ENCODE measurements at places on chromosomes 16 and 17.

- DNase-seq, result no peak
Measured at GRCh38 chr17:74543891-74544760, 1.8 kb downstream of the CD300C start.

DNA sequence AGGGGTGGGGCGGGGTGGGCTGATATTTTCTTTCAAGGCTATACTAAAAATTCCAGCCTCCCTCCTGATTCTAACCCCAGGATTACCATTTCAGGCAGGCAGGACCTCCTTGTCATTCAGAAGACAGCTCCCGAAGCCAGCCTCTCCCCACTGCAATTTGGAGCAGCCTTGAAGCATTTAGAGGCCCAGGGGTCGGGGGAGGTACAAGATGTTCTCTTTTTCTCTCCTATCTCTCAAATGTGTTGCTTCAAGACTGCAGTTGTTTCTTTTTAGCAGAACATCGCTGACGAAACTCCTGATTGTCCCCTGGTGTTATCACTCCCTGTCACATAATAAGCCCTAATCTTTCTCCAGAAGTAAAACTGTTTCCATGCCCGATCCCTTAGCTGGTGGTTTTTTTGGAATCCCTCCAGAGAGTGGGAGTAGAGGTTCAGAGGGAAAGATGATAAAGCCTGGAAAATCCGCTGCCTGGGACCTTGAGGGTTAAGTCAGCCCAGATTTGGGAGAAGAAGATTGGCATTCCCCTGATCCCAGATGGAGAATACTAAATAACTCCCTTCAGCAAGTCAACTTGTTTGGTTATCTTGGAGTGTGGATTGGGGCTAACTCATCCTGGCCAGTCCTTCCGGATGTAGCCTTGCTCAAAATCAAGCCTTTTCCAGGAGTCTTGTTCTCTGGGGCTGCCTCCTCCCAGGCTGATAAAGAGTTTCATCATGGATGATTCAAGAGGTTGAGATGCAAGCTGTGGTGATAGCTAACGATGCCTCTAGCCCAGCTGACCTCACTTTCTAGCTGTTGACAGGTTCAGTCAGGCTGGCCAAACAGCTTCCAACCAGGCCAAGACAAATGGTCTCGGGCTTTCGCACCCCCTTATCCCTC lies 71.3 kb downstream of the SOX9 start:
- DNase-seq, result no peak

DNA sequence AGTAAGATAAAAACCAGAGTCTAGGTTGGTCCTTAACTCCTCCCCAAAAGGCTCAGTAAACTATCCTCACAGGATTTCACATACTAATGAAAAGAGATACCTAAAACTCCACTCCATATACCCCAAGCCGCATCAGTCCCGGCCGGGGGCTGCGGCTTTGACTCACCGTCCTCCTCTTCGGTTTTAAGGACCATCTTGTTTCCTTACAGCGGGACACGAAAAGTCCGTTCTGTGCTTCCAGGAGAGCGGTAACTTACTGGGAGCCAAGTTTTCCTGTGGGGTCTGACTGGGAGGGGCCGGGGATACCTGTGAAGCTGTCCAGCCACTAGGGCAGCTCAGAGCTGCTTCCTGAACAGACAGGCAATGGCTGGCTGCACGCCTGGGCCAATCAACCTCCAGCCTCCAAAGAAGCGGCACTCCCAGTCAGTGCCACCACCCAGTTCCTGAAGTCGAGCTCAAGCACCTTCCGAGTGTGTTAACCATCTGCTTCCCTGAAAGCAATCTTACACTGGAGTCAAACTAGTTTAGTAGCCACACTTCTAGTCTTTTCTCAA lies 45.5 kb downstream of the CYTH1 start:
- DNase-seq, result peak; percentile 39

DNA sequence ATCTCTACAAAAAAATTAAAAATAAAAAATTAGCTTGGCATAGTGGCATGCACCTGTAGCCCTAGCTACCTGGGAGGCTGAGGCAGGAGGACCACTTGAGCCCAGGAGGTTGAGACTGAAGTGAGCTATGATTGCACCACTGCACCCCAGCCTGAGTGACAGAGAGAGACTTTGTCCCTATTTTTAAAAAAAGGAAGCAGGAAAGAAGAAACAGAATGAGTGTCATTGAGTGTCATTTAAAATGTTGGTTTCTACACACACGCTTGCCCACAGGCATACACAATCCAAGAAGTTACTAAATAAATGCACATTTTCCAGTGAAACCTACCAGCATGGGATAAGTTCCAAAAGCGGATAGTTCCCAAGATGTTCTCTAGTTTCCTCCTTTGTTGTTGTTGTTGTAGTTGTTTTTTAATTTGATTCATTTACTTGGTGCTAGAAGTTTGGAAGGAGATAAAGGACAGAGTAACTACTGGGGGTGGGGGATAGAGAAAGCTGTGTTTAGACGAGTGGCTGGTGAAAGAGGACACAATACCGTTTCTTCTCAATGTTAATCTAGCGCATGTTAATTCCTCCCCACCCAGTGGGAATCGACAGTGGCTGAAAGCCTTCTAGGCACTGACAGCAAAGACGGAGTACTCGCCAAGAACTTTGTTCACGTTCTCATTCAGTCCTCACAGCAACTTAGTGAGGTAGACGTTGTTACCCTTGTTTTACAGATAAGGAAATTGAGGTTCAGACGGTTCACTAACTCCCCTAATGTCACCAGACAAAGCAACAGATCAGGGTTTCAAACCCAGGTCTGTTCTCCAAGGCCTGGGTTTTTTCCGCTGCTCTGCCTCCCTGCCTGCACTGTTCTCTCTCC lies 17.3 kb downstream of the MRPS23 start:
- DNase-seq, result no peak

DNA sequence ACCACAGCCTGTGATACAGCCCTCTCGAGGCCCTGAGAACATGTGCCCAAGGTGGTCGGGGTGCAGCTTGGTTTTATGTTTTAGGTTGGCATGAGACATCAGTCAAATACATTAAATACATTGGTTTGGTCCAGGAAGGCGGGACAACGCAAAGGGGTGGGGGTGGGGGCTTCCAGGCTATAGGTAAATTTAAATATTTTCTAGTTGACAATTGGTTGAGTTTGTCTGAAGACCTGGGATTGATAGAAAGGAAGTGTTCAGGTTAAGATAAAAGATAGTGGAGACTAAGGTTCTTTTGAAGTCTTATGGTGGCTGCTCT lies 1.2 kb upstream of the ZKSCAN2 start:
- DNase-seq, result no peak

DNA sequence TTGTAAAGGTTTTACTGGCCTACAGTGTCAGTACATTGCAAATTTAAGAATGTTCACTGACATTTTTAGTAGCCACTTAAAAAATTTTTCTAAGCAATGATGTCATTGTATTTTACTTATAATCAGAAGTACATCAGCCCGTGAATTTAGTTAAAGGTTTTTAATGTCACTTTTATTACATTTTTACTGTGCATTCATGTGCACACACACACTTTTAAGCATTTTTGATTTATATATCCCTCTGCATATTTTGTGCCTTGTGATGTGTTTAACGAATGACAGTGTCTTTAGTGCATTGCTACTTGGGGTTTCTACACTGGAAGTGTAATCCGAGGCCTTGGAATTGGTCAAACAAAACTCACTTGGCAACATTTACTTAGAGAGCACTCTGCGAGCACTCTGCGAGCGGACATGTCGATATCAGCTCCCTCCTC lies 190.4 kb downstream of the WWOX start:
- DNase-seq, result no peak

DNA sequence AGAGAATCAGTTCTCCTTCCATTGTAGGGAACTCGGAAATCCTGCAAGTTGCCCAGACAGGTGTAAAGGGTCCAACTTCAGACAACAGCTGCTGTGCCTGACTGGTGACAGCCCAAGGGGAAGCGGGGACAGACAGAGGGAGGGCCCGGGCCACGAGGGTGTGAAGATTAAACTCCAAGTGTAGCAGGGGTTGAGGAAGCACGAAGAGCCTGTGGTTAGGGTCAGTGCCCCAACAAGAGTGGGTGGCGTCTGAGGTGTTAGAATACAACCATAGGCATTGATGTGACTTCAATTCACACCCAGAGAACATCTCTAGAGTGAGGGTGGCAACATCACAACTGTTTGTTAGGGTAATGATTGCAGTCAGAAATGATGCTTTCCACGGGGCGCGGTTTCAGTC lies 39.1 kb downstream of the ASPA start:
- DNase-seq, result no peak

- peak; percentile 86 for DNase-seq
Measured at GRCh38 chr17:36544307-36545076, at the start of gene GGNBP2. GGNBP2 (plus strand) TSS chr17:36544919; CDS start chr17:36545725, 806 bp downstream.

- DNase-seq, result no peak
Measured at GRCh38 chr17:76404976-76405563, 20.7 kb downstream of the SPHK1 start.

GRCh38 chr17:7177954-7178477 lies 1.2 kb downstream of the ASGR1 start:
- DNase-seq, result no peak

DNA sequence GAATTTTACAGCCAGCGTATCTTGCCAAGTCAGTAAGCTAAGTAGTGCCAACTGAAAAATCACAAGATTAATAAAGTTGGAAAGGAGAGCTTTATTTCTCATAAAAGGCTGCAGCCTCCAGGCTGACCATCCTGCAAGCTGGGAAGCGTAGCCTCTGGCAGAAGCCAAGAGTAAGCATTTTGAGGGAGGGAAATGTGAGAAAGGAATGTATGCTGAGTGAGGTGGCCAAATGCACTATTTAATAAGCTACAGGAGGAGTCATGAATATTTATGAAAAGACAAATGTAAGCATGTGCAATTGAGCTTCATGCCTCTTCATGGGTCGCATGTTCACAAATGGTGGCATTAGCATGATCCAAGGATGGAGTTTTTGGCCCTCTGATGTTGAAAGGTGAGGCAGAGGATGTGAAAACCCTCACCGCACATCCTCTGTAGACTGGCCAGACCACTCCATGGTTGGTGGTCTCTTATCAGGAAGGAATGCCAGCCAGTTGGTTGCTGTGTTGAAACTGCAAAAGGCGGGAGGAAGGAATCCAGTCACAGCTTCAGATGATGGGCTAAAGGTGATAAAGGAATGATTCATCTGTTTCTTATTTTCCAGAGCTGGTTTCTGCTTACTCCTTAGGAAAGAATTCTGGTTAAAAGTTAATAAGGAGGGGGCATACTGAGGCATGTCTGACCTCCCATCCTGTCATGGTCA lies 9.2 kb downstream of the KRT33B start:
- no peak for DNase-seq

DNA sequence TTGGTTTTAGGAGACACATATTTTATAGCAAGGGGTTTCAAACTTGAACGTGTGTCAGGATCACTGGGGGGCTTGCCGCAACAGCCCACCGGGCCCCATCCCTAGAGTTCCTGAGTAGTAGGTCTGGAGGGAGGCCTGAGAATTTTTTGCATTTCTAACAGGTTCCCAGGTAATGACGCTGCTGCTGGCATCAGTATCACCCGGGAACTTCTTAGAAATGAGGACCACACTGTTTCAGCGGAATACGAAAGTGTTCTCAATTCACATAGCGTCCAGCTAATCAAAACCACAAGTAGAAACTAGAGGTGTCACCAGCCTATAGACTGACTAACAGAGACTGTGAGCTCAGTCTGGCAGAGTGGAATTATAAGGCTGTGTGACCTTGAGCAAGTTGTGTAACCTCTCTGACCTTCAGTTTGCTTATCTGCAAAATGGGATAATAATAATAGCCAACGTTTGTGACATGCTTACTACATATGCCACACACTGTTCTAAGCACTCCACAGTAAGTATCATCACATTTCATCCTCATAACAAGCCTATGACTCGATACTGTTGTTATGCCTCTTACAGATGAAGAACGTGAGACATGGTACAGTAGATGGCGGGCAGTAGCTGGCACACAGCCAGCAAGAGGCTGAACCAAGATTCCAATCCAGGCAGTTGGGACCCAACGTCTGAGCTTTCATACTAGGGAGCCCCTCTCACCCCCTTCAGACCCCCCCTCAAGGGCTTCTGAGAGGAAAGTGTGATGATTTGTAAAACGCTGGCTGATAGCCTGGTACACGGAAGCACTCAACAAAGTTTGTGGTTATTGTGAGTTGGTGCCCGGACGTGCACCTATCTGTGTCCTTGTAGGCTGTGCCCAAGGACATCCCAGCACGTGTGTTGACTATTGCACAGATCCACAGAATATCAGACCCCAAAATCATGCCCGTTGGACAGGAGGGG lies 4.6 kb upstream of the ICAM2 start:
- DNase-seq, result peak; percentile 20

GRCh38 chr16:73054813-73055482 lies 7.0 kb upstream of the ZFHX3 start:
- no peak for DNase-seq

- no peak for DNase-seq
Measured at GRCh38 chr17:21510686-21511362, 134.7 kb downstream of the KCNJ12 start.
